Activated naive CD8-positive, alpha-beta T cell treated with anti-CD3 and anti-CD28 coated beads, Interleukin-2, amount 10 ng/mL, durations not matched to agents 7 days and 5 days (primary cell): ENCODE measurements at places on chromosomes 1 and 21.

- DNase-seq: no peak
Measured at GRCh38 chr1:231395076-231395997, 26.8 kb downstream of the EGLN1 start.

GRCh38 chr1:7252411-7253117 is 467.3 kb downstream of the CAMTA1 start:
- no peak for DNase-seq

- no peak for DNase-seq
Measured at GRCh38 chr1:8197493-8198282, 120.2 kb upstream of the SLC45A1 start.

DNA sequence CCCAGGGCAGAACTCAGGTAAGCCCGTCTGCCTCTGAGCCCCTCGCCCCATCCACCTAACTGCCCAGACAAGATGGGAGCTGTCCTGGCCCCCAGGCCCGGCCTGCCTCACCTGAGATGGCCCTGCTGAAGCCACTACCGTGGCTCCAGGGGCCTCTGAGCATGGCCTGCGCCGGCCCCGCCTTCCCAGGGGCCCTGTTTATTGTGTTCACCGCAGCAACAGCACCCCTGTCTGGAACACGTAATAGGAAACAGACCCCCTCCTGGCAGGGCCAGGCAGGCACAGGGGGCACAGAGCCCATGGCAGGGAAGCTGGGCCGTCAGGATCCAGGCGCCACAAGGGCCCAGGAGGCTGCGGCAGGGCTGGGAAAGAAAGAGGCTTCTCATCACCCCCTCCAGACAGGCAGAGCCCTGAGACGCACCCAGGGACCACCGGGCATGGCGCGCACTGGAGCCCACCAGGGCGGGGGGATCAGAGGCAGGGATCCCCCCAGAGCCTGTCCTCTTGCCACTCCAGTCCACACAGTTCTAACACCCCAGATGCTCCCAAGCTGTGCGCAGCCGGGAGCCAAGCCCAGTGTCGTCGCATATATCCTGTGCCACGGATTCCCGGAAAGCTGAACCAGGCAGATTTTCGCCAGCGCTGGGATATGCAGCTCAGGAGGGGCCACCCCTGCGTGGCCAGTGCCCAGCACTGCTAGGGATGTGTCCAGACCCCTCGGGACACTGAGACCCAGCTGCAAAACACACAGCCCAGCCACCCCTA is 62.6 kb downstream of the ARHGEF16 start:
- DNase-seq: no peak

DNA sequence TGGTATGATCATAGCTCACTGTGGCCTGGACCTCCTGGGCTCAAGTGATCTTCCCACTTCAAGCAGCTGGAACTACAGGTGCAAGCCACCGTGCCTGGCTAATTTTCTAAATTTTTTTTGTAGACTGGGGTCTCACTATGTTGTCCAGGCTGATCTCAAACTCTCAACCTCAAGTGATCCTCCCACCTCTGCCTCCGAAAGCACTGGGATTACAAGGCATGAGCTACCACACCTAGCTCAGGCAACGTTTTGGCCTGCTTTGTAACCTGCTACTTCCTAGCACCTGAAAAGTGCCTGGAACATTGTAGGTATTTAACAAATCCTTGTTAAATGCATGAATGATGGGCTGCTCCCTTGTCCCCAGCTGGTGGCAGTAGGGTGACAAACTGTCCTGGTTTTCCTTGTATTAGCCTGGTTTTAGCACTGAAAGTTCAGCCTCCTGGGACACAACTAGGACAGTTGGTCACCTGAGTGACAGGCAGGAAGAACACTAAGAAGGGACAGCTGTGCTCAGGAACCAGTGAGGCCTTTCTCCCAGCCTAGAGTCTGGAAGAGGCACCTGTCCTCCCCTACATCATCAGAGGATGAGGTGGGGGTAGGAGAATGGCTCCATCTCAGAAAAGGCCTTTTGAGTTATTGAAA is 88.5 kb upstream of the CD34 start:
- DNase-seq: no peak

DNA sequence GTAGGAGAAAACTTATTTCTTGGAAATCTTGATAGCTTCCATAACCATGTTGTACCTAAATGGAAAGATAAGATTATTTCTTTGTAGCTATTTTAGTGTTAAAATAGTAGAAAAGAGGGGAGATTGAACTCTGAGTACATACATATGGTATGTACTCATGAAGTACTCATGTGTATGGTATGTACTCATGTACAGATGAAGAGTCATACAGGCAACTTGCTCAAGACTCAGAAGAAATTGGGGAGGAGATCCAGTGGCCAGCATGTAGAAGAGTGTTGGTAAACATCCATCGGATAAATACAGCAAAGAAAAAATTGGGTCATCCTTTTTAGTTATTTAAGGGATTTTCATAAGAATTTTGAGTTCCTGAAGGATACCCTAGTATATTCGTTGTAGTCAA is 29.0 kb downstream of the MDM4 start:
- no peak for DNase-seq

GRCh38 chr21:26973226-26973625 is 6.3 kb upstream of the ADAMTS5 start:
- no peak for DNase-seq

DNA sequence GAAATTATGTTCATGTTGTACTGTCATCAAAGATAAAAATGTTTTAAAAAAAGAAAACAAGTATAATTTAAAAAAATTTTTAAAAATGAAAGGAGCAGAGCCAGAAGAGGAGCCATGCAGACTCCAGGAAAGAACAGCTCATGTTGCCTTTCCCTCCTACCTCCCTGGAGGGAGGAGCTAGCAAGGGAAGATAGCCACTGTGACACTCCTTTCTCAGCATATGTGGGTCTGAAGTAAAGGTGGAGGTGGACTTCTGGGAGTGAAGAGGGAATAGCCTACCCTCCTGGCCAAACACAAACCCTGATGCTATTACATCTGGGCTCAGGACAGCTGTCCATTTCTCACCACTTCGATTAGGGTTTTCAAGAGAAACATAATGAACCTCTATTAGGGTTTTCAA is 54.2 kb downstream of the SLC2A1 start:
- DNase-seq: no peak

- no peak for DNase-seq
Measured at GRCh38 chr21:16454399-16454798, 724.6 kb downstream of the USP25 start.

DNA sequence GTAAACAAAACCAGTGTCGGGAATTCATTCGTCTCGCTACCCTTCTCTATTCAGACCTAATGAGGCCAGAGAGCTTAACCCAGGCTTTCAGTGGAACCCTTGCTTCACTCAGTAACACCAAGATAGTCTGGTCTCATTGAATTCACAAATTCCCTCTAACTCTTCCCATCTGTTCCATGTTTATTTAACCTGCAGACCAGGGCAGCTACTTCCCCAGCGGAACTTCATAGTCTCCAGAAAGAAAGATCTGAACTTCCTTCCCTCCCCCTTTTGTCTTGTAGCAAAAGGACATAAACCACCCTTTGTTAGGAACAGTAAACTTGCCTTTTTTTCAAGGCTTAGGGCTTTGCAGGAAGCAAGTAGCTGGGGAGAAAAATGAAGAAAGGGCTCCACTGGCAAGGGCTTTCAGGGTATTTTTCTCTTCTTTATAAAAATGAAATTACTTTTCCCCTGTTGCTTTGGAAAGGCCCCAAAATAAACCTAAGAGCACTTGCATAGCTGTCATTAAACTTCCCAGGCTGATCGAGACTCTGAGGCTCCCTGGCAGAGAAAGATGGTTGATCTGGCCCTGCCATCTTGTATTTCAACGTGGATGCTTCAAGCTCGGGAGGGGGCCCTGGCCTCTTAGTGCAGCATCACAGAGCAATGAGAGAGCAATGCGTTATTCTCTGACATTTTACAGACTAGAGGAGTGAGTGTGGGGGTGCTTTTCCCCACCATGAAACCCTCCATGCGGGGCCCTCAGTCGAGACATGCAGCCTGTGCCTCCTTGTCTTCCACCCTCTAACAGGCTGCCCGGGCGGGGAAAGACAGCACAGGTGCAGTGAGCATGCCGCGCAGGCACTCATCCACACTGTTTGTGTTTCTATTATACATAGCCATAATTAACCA is 30.0 kb downstream of the MIS18A start:
- no peak for DNase-seq

DNA sequence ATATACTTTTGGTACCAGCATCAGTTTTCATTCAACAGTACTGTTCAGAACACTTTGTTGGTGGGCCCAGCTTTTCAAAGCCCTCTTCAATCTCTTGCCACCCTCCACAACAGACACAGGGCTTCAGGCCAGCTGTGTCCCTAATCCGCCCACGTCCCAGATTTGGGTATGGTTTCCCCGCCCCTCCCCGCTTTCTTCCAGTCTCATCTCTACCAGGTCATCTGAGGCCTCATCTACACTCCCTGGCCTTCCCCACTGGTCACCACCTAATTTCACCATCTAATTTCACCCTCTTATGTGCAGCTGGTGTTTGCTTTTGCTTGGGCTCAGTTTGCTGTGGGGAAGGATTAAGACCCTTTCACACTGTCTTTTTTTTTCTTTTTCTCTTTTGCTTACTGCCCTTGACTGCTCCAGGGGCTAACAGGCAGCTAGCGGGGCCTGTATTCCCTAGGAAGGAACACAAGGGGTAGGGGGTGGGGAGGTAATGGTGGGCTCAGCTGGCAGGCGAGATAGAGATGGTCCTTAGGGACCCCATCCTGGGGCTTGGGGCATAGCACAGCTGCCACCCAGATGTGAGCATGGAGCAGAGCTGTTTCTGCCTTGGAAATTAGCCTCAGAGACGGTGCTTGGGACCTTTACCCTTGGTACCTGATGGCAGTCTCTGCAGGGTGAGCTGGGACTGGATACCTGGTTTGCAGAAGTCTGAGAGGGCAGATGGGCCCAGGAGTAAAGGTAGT is 3.8 kb upstream of the EPB41 start:
- DNase-seq: peak; percentile 15

DNA sequence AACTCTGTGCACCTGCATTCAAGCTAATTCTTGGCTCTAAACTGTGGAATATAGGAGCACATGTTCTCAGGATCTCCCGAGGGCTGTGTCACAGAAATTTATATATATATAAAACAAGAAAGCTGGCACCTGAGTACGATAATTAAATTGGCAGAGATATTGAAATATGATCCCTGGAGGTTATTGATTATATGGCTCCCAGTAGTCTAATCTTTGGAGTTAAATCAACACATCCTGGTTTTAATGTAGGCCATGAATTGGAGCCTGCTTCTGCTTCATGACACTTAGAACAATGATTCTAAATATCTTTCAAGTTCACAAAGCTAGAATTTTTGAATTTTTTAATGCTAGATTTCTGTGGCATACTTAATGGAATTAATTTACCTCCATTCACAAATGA is 84.3 kb downstream of the CTH start:
- no peak for DNase-seq

GRCh38 chr21:45575304-45575992 is 33.2 kb upstream of the SLC19A1 start:
- DNase-seq: peak; percentile 21

DNA sequence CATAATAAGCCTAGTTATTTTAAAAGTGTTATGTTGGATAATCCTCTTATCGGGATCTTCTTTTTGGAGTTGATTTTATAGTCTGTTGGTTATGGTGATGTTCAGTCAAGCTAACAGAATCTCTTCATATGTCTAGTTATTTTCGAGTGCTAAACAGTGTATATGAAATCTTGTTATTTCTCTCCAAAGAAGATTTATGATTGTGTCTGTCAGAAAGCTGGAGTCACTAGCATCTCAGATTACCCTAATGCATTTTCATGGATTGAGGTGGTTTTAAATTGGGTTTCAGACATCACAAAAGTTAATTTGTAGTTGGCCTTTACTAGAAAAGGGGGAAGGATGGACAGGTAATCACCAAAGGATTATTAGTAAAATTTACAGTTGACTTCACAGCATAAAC is 13.3 kb downstream of the MAEL start:
- DNase-seq: no peak

DNA sequence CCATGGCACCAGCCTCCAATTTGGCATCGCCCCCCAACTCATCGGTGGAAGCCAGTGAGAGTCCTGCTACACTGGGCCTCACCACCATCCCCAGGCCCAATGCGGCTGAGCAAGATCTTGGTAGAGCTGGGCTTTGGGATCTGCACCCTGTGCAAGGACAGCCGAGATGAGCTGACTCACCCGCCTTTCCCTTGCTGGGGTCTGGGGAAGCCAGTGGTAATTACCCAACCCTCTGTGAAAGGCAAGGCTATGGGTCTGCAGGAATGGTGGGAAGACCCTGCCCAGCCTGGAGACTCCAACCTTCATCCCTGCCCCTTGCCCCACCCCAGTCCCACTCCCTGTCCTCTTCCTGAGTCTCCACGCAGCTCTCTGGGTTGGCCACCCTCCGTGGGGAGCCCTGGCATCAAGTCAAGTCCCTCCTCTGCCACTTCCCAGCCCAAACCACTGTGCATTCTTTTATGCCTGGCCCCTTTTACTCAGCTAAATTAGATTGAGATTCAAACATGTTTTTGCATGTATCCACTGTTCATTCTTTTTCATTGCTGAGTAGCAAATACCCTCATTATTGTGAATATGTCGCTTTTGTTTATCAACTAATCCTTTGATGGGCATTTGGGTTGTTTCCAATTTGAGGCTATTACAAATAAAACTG is 8.8 kb downstream of the SMCP start:
- DNase-seq: no peak

GRCh38 chr1:111221276-111221632 is 6.3 kb upstream of the CHI3L2 start:
- no peak for DNase-seq

GRCh38 chr21:28485301-28486022 is 507.2 kb downstream of the LTN1 start:
- no peak for DNase-seq

DNA sequence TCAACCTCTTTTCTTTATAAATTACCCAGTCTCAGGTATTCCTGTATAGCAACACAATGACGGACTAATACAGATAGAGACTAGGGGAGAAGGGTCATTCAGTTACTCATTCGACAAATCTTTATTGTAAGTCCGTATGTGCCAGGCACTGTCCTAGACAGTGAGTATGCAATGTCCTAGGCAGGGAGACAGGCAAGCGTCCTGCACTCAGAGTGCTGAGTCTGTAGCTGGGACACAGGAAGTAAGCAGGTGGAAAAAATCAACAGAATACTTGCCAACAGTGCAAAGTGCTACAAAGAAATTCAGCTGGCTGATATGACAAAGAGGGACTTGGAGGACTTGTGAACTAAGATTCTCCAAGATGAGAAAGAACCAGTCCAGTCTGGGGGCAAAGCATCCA is 92.2 kb upstream of the ZBTB40 start:
- DNase-seq: no peak

DNA sequence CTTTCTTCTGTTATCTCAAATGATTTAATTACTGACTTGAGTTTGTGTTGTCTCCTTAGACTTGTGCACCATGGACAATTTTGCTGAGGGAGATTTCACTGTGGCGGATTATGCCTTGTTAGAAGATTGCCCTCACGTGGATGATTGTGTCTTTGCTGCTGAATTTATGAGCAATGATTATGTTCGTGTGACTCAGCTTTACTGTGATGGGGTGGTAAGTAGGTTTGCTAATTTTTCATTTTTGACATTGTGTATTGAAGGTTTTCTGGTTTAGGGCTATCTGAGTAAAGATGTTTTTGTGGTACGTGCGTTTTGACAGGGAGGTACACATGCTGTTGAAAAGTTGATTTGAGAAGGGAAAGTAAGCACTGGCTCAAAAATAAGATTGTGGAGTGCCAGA is 14.1 kb downstream of the TTC3 start:
- no peak for DNase-seq
